ENCODE measurements at places on chromosomes 3 and 15. TPM values are rescaled to one million over a fixed set of nuclear protein-coding genes. Genes with fewer than 3 reads are reported as not detected.
A peak's percentile ranks its signal among the peaks of the same experiment; 100 is the strongest.

- DNase-seq = no peak
These were observed 98.2 kb downstream of the NR2F2 start for GRCh38 chr15:96428742-96429141.

DNA sequence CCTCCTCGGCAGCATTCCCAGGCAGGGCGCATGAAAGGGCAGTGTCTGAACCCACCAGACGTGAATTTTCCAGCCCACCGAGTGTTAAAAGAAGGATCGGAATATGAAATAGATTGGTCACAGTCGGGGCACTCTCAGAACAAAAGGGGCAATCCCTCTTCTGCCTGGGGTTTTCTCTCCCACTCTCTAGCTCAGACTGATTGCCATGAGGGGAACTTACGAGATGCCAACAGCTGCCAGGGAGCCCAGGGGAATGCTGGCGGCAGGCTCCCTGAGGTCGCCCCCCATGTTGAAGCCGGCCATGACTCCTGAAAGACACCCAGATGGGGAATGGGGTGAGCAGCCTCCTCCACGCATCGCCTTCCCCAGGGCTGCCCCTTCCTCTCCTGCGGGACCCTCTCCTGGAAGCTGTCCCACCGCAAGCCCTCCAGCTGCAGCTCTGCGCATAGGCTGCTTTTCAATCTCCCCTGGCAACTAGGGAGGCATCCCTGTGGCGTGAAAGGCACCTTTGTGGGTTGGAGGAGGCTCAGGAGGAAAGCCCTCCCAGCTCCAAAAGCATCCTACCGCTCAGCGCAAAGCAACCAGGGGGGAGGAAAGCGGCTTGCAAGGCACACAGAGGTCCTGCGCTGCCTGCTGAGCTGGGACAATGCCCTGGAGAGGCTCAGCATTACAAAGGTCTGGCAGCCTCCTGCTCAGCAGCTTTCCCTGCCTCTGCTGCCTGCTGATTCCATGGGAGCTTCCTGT, 64.8 kb upstream of the HEG1 start:
- DNase-seq = no peak

The CYP8B1 gene
- total RNA-seq = not detected

GRCh38 chr15:36172955-36173354, 406.5 kb upstream of the CDIN1 start:
- DNase-seq = no peak

DNA sequence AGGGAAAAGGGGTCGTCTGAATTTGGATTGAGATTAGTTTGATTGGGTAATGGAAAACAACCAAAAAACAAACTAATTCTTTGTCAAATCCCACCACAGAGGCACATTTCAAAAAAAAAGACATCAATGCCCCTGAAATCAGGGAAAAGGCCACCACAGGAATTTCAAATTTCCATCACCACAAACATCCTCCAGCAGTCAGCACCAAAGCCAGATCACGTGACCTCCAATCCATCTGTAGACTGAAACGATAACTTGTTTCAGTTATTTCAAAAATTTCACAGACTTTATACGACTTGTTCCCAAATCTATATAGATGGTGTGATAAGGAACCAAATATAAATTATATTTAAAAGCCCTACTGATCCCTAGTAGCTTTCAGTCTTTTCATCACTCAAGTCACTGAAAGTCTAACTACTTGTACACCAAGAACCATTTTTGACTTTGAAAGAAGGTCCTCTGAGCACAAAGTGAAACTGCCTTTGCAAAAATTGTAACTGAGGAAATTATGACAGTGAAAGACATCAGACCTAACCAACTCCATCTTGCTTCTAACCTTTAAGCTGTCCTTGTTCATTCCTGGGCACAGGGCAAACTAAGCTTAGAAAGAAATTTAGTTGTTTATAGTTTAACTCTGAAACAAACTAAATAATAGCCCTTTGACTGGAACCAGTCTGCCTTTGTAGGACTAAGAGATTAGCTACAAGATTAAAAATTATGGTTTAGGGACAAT, 48.1 kb upstream of the PLCL2 start:
- DNase-seq = no peak

DNA sequence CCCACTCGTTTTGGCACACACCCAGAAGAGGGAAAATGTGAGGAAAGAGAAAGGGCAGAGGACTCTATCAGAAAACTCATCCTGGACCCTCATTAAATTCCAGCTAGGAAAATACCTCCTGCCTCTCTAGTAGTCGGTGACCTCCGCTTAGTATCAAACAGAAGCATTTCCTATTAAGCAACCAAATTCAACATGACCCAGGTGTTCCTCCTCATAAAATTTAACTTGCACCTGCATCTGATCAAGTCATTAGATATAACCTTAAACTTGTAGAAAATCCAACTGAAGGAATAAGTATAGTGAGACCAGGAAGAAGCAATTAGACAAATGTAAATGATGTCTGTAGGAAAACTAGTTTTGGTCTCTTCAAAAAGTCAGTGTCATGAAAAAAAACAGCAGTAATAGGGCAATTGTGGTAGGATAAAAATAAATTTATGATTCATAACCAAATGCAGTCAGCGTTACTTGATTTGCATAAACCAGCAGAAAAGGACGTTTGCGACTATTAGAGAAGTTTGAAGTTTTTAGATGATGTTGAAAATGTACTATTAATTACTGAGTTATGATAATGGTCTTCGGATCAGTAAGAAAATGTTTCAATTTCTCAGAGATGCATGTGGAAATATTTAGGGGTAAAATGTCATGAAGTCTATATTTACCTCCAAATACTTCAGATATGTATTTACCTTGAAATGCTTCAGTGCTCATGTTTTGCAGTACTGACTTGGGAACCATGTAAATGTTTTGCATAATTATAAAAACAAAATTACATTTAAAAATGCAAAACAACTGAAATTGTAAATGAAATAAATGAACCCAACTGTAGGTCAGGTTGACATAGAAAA, 44.6 kb downstream of the LDHAL6B start:
- DNase-seq = peak; percentile 48

GRCh38 chr15:56919609-56920366, 1.3 kb downstream of the TCF12 start:
- peak; percentile 59 for DNase-seq

The SERINC4 gene
- 1.9 TPM for total RNA-seq

The FXR1 gene
- total RNA-seq = 182 TPM

GRCh38 chr15:38088971-38089370, 154.5 kb downstream of the TMCO5A start:
- DNase-seq = no peak

DNA sequence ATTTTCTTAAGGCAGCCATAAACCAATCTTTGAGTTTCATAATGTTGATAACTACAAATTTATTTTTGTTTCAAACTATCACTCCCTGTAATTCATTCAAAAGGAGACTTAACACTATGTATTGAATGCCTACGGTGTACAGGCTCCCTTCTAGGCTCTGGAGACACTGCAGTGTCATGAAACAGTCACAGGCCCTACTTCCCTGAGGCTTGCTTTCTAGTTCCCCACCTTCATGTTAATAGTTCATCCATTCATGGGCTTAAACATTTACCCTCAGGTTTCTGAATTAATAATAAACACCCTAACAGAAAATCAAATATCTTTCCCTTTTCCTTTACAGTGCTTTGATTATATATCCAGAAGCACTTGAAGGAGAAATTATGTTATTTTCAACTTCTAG, 168.7 kb downstream of the CHL1 start:
- DNase-seq = no peak

GRCh38 chr15:63080634-63081250, 38.2 kb downstream of the TPM1 start:
- no peak for DNase-seq

GRCh38 chr15:87556886-87557285, 699.7 kb downstream of the NTRK3 start:
- DNase-seq = no peak

- DNase-seq = peak; percentile 37
These were observed 2.2 kb downstream of the DENND4A start for GRCh38 chr15:65789759-65790425.

The TMOD2 gene
- total RNA-seq = 0.44 TPM

- DNase-seq = no peak
These were observed 27.7 kb upstream of the MYH15 start for GRCh38 chr3:108538083-108538482.

DNA sequence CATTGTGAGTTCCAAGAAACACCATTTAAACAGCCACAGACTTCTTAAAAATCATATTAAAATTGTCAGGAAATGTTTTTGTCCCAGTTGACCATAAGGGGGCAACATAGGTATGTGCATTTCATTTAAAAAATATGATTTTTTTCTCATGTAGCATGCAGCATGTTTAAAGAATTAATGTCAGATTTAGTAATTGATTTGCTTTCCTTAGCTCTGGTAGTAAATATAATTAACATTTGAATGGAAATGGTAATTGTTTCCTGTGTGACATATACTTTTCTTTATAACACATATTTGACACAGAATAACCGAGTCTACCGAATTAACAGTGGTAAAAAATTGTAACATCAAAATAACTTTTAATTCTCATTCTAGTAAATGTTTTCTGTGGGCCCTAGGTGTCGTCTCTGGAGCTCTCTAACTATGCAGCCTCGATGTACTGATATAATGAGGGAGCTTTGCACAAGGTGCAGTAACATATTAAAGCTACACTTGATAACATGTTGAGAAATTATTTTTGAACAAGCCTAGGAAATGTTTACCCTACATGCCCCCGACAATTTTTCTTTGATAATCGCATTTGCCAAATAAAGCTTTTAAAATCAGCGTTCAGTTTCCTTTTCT, 34.9 kb downstream of the NXPE3 start:
- peak; percentile 63 for DNase-seq

DNA sequence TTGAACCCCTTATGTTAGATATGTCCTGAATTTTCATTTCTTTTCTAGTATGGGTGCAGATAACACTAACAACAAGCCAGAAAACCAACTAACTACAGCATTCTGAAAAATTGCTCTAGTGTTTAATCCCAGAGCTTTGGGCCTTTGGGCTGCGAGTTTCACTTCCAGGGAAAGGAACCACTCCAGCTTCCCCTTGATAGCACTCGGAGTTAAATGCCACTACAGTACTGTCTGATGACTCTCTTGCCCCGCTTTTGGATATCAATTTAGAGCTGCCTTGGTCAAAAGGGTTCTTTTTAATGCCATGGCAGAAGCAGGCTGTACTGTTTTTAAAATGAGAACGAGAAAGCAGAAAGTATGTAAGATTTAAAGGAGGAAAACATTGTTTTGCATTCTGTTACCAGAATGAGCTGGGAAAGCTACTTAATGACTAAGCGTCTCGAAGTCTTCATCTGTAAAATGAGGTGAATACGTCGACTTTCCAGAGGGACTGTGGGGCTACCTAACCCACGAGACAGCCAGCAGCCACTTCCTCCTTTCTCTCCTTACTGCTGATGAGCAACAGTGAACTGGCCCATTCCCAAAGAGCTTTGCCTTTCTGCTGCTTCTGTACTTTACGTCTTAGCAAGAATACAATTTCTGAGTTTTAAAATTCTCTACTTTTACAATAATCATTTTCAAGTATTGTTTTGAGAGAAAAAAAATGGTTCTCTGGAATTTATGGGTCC, 299.3 kb upstream of the LYSMD4 start:
- no peak for DNase-seq

GRCh38 chr15:29668120-29668602, 154.1 kb downstream of the TJP1 start:
- peak; percentile 65 for DNase-seq

DNA sequence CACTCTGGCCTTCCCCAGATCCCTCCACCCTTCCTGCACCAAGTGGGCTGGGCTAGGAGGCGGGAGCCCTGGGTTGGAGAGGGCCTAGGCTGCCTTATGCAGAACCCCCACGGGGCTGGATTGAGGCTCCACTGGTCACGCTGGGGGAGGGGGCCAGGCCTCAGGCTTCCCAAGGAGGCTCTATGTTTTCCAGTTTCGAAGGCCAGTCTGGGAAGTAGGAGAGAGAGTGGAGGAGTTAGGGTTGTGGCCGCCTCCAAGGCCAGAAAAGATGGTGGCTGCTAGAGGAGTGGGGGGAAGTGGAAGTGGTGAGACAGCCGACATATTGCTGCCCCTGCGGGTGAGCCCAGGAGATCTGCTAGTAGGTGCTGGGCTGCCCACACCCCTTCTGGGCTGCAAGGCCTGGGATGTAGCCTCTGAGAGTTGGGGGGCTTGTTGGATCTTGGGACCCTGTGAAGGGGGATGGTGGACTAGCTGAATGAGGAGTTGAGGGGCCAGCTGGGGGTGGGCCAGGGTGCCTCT, 1.2 kb downstream of the GNAI2 start:
- peak; percentile 58 for DNase-seq

The RLBP1 gene
- not detected for total RNA-seq

- DNase-seq = no peak
These were observed 50.9 kb downstream of the FAM98B start for GRCh38 chr15:38504680-38505467.

- no peak for DNase-seq
These were observed 9.2 kb upstream of the LYZL4 start for GRCh38 chr3:42419563-42419962.

DNA sequence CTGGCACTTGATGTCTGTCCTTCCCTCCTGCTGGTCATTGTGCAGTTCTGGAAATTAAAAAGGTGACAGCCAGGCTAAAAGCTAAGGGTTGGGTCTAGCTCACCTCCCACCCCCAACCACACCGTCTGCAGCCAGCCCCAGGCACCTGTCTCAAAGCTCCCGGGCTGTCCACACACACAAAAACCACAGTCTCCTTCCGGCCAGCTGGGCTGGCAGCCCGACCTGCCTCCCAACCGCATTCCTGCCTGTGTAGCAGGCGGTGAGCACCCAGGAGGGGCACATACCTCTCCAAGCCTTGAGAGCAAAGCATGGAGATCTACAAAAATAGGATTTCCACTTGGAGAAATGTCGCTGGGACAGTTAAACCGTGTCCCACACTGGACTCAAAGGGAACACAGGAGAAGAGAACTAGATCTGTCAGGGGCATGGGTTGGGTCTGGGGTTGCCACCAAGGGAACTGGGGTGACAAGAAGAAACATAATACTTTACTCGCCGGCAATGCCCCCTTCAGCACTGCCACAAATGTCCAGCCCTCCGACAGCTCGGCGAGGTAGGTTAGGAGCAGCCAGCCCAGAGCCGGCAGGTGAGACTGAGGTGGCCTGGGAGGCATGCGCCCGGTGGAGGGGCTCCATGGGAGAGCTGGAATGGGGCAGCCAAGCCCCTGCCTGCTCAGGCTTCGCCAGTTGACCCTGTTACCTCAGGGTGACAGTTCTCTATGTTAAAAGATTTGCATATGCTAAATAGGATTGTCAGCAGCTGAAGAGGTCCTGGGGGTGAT, 52.2 kb downstream of the EXOG start:
- no peak for DNase-seq

DNA sequence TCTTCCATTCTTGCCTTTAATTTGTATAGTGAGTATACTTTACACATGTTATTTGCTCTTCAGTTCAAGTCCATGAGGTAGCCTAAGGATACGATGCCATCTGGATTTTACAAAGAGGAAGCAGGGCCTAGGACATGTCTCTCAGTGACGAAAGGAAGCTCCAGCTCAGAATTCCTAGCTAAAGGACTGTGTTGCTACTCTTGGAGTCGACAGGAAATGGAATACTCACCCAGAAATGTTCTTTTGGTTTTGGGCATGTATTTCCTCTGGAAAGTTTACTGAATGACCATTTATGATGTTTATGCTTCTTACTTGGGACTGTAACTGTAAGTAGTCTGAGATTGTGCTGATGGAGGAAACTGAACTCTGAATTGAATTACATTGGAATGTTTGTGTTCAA, 12.5 kb downstream of the OXNAD1 start:
- no peak for DNase-seq

- DNase-seq = no peak
These were observed 701.5 kb upstream of the GBE1 start for GRCh38 chr3:82462977-82463376.

- DNase-seq = peak; percentile 60
These were observed 1.8 kb downstream of the BCL6 start for GRCh38 chr3:187743195-187744141.
